BJ (cell line): ENCODE measurements at places on chromosomes 7 and 10. TPM values are rescaled to one million over a fixed set of nuclear protein-coding genes. Genes with fewer than 3 reads are reported as not detected.

GRCh38 chr10:15804109-15804508 lies 56.2 kb downstream of the MINDY3 start:
- no peak for DNase-seq

DNA sequence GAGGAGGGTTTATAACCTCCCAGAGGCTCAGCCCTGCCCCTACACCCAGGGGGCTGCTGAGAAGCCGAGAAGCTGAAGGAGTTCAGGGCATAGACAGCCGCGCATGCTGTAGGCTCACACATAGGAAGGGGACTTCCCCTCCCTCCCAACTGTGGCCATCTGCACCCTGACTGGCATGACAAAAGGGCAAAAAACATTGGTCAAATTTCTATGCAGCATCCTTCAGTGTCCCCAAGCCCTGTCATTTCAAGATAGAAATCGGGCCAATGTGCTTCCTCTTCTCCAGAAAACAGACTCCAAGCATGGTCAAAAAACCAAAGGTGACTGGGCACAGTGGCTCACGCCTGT lies 55.9 kb upstream of the MYL10 start:
- no peak for DNase-seq

DNA sequence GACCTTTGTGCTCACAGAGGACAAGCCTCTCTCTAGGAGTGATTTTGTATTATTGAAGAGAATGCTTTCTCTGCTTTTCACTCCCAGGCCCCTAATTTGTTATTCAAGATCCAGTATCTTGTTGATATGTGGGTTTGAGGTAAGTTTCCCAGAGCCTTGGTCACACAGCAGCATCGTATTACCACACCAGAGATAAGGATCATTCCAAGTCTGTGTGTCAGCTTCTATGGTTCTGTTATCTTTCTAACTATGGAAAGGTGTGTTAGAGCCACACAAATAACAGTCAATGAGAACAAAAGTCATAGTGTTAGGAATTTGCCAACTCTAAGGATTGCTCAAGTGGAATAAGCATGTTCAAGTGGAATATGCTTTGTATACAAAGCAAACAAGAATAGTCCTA lies 1208.3 kb downstream of the GATA3 start:
- no peak for DNase-seq

DNA sequence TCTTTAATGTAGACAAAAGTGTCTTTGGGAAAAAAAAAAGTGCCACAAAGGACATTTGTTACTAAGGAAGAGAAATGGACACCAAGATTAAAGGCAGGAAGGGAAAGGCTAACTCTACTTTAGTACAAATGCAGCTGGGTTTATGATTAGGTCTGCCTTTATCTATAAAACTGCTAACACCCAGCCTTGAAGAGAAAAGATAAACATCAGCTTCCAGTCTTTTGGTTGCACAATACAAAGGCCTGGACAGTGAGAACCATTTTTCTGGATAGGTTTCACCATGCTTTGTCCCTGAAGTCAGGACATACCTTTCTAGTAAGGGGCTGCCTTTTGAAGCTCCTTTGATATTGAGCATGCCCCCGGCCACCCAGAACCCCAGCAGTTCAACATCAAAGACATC lies 45.1 kb downstream of the ZNF248 start:
- no peak for DNase-seq

DNA sequence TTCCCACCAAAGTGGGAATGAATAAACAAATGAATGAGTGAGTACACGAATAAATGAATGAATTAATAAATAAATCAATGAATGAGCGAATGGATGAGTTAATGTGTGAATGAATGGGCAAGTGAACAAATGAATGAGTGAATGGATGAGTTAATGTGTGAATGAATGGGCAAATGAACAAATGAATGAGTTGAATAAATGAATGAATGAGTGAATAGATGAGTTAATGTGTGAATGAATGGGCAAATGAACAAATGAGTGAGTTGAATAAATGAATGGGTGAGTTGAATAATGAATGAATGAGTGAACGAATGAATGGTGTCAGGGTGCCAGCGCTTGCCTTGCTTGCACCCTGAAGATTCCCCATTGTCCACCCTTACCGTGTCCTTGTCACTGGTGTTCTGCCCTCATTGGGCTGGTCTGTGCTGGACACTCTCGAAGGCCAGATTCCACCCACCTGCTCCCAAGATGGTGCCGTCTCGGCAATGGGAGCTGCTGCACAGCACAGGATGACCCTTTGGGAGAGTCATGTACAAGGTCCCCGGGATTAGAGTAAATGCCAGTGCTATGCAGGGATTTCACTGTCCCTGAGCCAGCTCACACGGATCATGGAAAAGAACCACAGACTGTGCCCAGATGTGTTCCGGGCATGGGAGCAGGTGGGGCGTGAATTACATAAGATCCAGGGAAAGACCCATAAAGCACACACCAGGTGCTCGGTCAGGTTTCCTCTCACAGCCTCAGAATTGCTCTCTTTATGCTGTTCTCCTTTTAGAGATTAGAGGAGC lies 83.2 kb downstream of the CAMK1D start:
- DNase-seq: no peak

DNA sequence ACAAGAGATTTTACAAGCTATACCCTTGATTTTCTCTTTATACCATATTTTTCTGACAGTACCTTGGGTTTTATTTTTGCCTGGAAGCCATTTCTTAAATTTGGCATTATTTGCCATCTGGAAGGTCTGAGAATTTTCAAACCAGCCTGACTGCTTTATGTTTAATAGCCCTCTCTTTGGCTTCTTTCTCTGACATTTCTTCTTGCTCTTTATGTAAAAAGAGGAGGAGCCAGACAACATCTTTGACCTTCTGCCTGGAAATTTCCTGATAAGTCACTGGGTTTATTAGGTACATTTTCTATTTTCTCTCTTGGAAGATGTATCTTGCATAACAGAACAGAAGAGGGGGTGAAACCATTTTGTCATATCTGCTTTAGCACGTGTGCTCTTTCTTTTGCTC lies 79.6 kb downstream of the LANCL2 start:
- DNase-seq: no peak

DNA sequence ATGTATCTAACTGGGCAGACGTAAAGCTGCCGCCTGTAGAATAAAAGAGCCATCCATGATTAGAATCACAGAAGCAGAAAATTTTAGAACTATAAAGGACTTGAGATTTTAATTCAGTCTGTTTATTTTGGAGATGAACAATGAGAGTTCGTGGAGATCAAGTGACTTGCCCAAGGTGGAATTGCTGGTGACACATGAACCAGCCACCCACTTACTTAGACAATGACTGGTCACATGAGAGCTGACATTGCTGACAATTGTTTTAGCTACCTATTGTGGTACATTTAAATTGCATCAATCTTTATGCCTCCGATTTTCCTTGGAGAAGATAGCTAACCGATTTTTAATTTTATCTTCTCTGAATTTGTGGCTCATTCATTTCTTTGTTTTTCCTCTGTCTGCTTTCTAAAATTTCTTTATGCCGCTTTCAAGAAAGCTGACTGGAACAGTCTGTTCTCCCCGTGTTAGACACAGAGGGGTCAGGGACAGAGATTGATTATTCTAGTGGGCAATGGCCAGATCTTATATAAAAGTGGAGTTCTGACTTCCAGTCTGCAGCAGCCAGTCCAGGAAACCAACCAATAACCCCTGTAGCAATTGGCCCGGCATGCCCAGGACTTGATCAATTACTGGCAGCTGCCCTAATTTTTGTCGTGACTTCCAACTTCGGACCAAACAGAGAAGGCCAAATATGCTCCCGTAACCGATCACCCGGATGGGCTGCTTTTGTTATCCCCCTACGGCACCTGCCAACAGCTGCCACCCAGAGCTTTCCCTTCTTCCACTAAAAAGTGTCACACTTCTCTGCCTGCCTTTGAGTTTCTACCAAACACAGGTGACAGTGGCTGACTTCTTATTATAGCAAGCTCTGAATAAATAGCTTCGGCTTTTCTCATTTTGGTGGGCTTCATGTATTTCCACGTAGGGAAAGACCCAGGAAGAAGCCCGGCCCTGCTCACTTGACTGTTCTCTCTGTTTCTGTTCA lies 241.6 kb downstream of the CAMK1D start:
- no peak for DNase-seq

- no peak for DNase-seq
Observed at GRCh38 chr7:112447406-112447805, 2.9 kb upstream of the IFRD1 start.

GRCh38 chr7:30116771-30117170 lies 18.0 kb upstream of the MTURN start:
- peak; percentile 41 for DNase-seq

GRCh38 chr7:134140889-134141867 lies 14.0 kb downstream of the LRGUK start:
- DNase-seq: peak; percentile 4

DNA sequence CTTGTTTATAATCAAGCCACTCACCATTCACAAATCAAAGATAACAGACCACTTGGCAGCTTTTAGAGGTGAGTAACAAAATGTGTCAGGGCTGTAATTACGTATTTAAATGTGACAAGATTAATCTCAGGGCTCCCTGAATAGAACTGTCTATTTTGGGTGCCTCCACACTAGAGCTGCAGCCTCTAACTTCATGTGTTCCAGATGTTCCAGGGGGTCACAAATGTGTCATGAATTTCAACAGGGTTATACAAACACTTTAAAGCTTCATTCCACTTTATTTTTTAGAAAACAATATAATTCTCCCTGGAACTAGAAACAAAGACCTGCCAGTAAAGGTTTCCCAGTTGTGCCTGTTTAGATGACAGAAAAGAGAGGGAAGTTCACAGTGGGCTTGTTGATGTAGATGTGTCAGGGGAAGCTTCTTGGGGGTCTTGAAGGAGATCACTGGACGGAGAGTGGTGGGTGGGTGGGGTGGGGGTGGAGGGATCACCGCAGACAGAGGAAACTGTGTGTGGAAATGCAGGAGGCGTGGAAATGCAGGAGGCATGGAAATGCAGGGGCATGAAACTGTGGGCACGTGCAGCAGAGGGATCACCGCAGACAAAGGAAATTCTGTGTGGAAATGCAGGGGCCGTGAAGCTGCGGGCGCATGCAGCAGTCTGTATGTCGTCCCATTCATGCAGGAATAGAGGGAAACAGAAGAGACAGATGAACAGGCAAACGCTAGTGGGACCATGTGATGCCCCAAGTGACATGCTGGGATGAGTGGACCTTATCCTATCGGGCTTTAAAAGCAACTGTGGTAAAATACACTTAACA lies 42.0 kb upstream of the TRIL start:
- no peak for DNase-seq

- no peak for DNase-seq
Observed at GRCh38 chr10:34574353-34574934, 240.7 kb downstream of the PARD3 start.

DNA sequence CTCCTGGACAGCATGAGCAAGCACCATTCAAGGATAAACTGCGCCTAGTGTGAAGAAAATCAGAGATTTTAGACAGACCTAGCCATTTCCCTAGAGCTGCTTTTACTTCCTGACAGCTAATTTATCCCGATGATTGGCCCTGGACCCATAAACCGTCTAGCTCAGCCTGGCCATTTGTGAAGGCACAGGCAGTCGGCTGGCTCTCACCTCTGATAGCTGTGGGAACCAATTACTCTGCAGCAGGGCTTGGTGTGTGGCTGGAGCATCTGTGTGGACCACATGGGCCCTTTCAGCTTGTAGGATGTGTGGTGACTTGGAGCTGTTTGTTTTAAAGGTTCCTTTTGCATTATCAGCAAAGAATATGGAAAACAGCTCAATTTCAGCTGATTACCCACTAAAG lies 111.1 kb upstream of the NPY start:
- DNase-seq: no peak

- no peak for DNase-seq
Observed at GRCh38 chr7:47806701-47807103, 141.6 kb downstream of the PKD1L1 start.

- no peak for DNase-seq
Observed at GRCh38 chr10:13271552-13272163, 28.2 kb downstream of the PHYH start.

DNA sequence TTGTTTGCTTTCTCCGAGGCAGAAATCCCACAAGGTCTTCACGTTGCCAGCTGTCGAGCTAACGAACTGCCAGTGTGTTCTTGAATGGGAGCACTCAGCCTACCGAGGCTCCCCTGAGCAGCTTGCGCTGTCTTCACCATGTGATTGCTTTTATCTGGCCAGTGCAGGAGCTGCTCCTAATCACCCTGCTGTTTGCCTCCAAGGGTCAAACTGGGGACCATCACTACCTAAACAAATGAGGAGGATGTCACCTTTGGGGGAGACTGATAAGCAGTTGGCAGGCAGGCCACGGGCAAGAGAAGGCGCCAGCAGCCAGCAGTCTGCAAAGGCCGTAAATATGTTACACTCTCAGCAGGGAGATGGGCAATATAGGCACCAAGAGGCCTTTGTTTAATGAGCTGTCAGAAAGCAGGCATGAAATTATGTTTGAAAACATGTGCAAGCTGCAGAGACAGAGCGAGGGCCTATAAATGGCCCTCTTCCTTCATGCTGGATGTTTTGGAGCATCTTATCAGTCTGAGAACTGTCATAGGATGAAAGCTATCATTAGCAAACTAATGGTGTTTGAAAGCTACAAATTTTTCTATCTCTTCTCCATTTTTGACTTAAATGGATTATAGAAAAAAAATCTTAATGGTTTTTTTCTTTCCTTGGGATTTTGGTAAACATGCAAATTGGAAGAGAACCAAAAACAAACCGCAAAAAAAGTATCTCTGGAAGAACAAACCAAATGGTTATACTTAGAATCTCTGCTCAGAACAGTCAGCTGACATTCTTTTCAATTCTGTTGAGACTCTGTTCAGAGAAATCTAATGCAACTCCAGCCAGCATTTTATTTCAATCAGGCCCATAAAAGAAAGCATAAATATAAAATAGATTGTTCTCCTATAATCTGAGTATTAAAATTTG lies 267.3 kb upstream of the NPVF start:
- DNase-seq: no peak

- DNase-seq: no peak
Observed at GRCh38 chr7:42940985-42941847, 9.0 kb downstream of the MRPL32 start.

- DNase-seq: no peak
Observed at GRCh38 chr7:302054-302992, 12.4 kb downstream of the FOXL3 start.

- DNase-seq: no peak
Observed at GRCh38 chr10:22927166-22927565, 687 bp upstream of the ARMC3 start.

DNA sequence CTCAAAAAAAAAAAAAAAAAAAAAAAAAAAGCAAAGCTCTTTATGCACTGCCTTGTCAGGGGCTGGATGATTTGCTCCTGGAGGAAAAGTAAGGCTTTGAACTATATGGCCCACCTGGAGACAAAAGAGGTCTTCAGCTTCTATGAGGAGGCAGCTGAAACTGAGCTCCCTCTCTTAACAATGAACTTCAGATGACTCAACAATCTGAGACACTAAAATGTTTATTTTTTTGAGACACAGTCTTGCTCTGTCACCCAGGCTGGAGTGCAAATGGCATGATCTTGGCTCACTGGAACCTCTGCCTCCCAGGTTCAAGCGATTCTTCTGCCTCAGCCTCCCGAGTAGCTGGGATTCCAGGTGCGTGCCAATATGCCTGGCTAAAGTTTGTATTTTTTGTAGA lies 36.7 kb downstream of the RAB19 start:
- no peak for DNase-seq

- DNase-seq: no peak
Observed at GRCh38 chr10:3290550-3290949, 118.0 kb upstream of the PITRM1 start.

GRCh38 chr10:44395396-44395795 lies 10.5 kb upstream of the CXCL12 start:
- no peak for DNase-seq

- no peak for DNase-seq
Observed at GRCh38 chr10:69494626-69495558, 43.6 kb downstream of the TSPAN15 start.

Gene FXYD4
- polyA plus RNA-seq: not detected in 2 replicates

Gene TMEM236
- polyA plus RNA-seq: 0.02 and 0.04 TPM in 2 replicates

Gene SRI
- 61.8 and 102 TPM in 2 replicates for polyA plus RNA-seq

Gene CFAP69
- polyA plus RNA-seq: 0.90 and 2.3 TPM in 2 replicates

Gene SPDYE18
- 0.23 and 0.29 TPM in 2 replicates for polyA plus RNA-seq

Gene MRLN
- polyA plus RNA-seq: not detected in 2 replicates

Gene WEE2
- polyA plus RNA-seq: not detected in 2 replicates
